ENCODE measurements at places on chromosomes 5 and 9.

- peak; percentile 8 for DNase-seq
Observed at GRCh38 chr5:101534491-101535110, 631.5 kb upstream of the ST8SIA4 start.

DNA sequence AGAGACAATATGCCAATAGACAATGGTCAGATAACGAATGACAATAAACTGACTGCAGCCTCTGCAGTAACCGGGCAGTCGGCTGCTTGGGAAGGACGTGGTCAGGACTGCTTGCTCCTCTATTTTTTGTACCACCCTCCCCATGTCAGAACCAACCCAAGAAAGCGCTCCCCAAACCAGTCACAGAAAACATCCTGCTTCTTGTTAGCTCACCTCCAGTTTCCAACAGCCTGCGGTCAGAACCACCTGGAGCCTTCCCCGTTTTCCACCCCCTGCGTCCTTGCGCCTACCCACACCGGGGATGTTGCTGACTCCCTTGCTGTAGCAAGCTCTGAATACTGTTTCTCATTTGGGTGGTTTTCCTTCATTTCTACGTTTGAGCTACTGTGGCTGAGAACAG, 1.7 kb upstream of the MRNIP start:
- no peak for DNase-seq

DNA sequence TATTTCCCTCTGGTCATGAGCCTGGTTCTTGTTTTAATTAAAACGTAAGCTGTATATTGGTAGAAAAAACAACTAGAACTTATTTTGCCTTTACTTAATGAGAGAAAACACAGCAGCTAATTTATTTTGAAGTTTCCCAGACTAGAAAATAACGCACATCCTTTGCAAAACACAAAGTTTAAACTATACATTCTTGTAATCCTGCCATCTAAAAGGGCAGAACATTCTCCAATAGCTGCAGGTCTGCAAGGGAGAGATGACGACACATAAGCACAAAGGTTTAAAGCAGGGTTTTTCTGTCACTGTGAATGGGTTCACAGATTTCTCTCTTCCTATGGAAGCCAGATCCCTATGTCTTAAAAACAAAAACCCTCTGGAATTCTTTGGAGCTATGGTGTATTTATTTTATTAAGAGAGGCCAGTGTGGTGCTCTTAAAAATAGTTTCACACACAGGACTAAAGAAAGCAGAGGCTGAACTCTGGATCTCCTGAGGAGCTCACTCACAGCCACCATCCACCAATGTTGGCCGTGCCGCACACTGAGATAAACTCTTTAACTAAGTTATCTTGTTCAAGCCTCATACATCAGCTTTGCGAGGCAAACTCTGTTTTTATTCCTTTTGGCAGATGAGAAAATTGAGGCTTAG, 82.4 kb downstream of the SNCAIP start:
- DNase-seq: peak; percentile 9

DNA sequence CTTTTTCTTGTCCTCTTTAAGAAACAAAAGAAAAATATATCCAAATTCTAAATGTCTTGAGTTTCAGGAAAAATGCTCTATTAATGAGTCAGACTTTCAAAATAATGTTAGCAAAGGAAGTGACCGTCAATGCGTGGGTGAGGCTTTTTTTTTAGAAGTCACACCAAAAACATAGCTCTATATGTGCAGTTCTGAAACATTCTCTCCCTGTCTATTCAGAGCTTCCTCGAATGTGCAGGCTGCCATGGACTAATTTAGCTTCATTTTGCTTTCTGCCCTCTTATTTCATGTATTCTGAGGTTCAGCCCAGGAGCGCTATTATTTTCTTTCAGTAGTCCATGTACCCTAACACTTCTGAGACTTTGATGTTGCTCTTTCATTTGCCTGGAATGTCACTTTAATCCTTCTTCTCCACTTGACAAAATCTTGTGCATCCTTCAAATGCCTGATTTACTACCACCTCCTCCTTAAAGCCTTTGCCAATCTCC, 72.5 kb upstream of the RASA1 start:
- DNase-seq: peak; percentile 71

DNA sequence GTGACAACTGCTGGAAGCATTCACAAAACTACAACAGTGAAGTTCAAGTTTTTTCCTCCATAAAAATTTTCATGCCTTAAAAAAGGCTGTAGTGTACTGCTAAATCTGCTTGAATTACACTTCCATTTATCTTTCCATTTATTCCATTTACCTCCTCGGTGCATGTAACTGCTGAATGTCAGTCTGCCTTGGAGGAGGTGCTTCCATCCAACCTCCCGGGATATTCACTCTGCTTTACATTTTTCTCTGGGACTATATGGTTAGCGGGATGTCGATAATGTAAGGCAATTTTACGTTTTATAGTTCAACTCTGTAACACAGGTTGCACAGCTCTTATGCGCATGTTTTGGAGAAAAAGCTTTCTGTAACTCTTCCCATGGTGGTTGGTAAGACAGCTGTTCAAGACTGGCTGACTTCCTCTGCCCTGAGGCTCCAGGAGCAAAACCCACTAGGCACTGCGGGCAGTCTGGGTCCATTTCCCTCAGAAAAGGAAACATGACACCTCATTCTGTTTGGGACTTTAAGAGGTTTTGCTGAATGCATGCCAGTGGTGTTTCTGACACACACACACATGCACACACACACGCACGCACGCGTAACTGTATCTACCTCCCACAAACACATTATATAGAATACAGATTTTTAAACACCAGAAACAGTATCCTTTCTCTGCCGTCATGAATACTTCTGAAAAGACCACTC, 66.1 kb downstream of the SPTLC1 start:
- peak; percentile 82 for DNase-seq

- DNase-seq: no peak
Observed at GRCh38 chr9:116705531-116705930, 18.4 kb downstream of the TRIM32 start.

Data from foreskin fibroblast (primary cell).